ENCODE measurements at places on chromosomes 4 and X. TPM values are rescaled to one million over a fixed set of nuclear protein-coding genes. Genes with fewer than 3 reads are reported as not detected.

The KCND1 gene
- 3.6 TPM for total RNA-seq

The DKK2 gene
- not detected for total RNA-seq

DNA sequence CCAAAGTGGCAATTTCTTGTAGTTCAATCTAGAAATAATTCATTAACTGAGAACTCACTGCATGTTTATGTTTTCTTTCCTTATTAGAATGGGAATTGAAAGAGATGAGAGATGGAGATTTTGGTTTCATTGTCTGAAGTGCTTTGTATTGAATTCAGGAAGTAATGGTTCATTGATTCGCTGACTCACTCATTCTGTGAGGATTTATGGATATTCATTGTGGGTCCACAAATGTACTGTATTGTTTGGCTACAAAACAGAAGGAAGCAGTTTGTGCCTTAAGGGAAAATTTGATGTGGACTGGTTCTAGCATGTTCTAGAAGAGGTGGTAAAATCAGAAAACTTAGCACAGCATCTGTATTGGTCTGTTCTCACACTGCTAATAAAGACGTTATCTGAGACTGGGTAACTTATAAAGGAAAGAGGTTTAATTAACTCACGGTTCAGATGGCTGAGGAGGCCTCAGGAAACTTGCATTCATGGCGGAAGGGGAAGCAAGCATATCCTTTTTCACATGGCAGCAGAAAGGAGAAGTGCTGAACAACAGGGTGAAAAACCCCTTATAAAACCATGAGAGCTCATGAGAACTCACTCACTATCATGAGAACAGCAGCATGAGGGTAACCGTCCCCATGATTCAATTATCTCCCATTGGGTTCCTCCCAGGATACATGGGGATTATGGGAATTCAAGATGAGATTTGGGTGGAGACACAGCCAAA, 132.3 kb upstream of the VCX3A start:
- no peaks in the 10 kb centered on the region for H3K36me3 ChIP-seq
- DNase-seq, result no peak
- no peaks in the 10 kb centered on the region for H3K27me3 ChIP-seq
- no peak overlapping the region for H3K27ac ChIP-seq
- H3K4me1 ChIP-seq, result no peaks in the 10 kb centered on the region

- H3K4me1 ChIP-seq, result peaks cover 36% of the 10 kb centered on the region
- H3K27ac ChIP-seq, result no peak overlapping the region
- no peak for DNase-seq
- H3K4me3 ChIP-seq, result no peak overlapping the region
Measured at GRCh38 chr4:87038837-87039615, 104.2 kb downstream of the AFF1 start.

Data from activated CD4-positive, alpha-beta T cell treated with anti-CD3 and anti-CD28 coated beads, Interleukin-2, amount 10 ng/mL, durations not matched to agents 7 days and 5 days (primary cell).